Sciatic nerve (tissue), 2 donors: ENCODE measurements at places on chromosomes 16 and 17. TPM values are rescaled to one million over a fixed set of nuclear protein-coding genes. Genes with fewer than 3 reads are reported as not detected.

DNA sequence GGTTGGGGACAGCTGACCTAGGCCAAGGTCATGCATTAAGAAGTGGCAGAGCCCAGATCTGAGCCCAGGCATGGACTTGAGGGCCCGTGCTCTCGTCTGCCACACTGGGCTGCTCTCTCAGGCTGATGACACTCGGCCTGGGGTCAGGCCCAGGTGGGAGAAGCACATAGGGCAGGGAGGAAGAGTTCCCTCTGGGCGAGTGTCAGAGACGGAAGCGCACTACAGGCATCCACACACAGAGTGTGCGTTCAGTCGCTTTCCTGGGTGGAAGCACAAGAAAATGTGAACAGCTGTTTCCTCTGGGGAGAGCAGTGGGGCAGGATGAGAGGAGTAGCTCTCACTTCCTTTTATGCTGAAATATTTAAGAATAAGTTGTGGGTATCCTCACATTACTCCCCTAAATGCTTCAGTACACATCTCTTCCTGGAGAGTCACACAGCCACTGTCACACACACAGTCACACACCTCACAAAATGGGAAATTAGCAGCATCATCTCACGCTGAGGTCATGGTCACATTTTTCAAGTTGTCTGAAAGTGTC, 59.7 kb downstream of the B9D1 start:
- no peak for DNase-seq

GRCh38 chr16:22732400-22732799, 81.6 kb upstream of the HS3ST2 start:
- no peak for DNase-seq

- no peak for DNase-seq
Observed at GRCh38 chr16:66093191-66093590, 273.3 kb upstream of the CDH5 start.

DNA sequence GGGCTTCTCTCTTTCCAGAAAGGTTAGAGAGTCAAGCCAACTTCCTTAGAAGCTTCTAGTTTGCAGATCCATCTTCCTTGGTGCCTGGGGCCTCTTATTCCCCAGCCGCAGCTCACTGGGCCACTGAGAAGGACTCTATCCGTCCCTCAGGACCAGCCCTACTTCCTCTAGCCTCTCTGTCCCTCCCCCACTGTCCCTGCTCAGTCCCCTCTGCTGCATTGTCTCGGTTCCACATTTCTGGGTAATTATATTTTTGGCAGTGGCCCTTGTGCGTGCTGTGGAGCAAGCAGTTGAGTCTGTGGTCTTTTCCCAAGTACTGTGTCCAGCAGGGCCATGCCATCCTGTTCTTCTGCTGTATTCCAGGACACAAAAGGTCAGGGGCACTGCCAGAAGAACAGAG, 17.8 kb downstream of the IRX3 start:
- no peak for DNase-seq

DNA sequence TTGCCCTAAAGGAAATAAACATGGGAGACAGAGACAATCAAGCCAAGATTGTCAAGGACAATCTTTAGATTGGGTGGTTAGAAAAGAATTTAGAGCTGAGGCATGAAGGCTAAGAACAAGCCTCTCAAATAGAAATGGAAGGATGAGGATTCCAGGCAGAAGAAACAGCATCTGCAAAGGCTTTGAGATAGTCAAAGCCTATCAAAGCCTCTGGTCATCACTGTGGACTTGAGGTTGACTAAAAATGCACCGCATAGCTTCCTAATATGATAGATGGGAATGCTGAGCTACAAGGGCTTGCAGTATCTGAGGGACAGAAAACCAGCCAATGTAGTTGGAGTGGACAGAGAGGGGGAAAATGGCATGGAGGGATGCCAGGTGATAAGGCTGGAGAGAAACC, 109.8 kb upstream of the FAM20A start:
- DNase-seq, result no peak

DNA sequence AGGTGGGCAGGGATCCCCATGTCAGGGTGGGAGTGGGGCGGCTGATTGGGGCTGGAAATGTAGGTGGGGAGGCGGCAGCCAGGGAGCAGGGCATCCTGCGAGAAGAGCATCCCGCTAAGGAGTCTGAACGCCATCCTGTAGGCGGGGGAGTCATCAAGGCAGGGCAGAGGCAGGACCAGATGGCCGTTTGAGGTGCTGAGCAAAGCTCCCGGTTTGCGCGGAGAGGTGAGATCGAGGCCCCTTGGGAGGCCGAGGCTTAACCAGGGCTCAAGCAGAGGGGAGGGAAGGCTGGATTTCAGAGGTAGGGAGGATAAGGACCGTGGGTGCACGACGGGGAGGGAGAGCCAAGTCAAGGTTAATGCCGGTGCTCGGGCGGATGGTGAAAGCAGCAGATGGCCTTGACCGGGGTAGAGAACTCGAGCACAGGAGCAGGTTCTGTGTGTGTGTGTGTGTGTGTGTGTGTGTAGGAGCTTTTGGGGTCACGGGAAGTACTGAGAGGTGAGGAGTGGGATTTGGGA, 472 bp upstream of the NME2 start:
- no peak for DNase-seq

Gene PRAC2
- total RNA-seq, result not detected

Gene RNU2-1
- total RNA-seq, result 9,260 TPM

Gene KRT16
- 0.85 TPM for total RNA-seq

Gene HEXIM1
- total RNA-seq, result 39.1 TPM
